ENCODE measurements at places on chromosomes 3 and 15.
A peak's percentile ranks its signal among the peaks of the same experiment; 100 is the strongest.

- no peak for DNase-seq
Observed at GRCh38 chr3:186461141-186461540, 83.0 kb downstream of the CRYGS start.

- no peak for DNase-seq
Observed at GRCh38 chr15:94081829-94082228, 149.5 kb upstream of the MCTP2 start.

- no peak for DNase-seq
Observed at GRCh38 chr3:3927965-3928364, 128.7 kb downstream of the LRRN1 start.

DNA sequence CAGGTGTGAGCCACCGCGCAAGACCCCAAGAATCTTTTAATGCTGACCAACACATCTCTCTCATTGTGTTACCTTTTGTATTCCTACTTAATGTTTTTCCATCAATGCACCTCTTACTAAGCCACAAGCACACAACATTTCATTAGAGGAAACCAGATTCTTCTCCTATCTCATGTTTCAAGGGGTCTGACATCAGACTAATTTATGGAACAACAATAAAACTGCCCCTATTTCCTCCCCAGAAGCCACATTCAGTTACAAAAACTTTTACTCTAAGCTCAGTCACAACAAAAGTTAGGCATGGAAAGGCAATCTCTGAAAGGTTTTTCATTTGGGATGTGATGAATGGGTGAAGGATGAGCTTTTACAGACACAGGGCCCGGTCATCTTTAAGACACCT, 251.8 kb downstream of the MAGI1 start:
- no peak for DNase-seq

- DNase-seq = no peak
Observed at GRCh38 chr15:79093352-79093935, 2.9 kb upstream of the RASGRF1 start.

DNA sequence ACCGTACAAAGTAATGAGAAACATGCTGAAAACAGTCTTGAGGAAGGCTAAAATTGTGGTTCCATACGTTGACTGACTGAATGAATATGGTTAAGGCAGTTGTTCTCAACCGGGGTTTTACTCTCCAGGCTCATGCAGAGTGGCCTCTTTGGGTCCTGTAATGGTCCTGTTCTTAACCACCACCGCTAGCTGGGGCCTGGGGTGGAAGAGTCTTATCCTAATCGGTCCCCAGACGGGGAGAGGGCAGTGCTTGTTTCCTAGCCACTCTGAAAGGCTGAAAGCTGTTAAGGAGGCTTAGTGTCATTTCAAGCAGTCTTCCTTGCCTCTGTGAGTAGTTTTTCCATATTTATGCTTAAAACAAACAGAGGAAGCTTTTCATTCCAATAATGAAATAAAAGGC, 32.0 kb downstream of the SELENOT start:
- DNase-seq = no peak

- DNase-seq = no peak
Observed at GRCh38 chr3:155425396-155425795, 131.9 kb upstream of the STRIT1 start.

- no peak for DNase-seq
Observed at GRCh38 chr3:9009976-9010545, 46.8 kb upstream of the RAD18 start.

DNA sequence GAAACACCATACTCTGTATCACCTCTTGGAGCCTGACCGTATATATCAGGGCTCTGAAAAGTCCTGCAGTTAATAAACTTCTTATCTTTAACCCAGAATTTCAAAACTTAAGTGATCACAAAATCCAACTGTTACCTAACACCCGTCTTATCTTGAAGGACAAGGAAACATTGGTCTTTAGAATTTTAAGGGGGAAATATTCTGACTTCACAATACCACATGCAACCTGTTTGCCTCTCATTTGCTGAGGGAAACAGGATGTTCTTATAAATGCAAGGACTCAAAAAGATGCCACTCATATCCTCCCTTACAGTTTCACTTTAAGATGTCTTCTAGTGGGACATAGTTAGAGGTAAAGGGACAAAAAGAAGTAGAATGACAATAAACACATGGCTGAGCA, 67.9 kb downstream of the CRTC3 start:
- DNase-seq = peak; percentile 22

- no peak for DNase-seq
Observed at GRCh38 chr3:99634881-99635280, 3.5 kb upstream of the COL8A1 start.
